ENCODE measurements at places on chromosomes 6 and 20.

DNA sequence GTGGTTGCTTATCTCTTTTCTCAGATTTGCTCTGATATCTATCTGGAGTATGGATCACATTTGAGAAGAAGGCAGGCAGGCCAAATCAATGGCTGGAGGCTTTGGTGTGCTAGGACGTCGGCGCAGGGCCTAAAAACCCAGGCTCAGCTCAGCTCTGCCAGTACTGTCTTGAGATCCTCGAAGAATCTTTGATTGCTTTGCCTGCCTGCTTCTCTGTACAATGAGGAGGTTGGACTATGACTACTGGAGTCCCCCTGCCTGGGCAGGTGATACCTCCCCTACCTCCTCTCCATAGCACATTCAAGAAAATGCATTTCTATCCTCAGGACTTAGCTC lies 25.1 kb downstream of the KCNK5 start:
- no peak for DNase-seq

- DNase-seq, result no peak
Observed at GRCh38 chr6:24080711-24081110, 45.3 kb upstream of the NRSN1 start.

DNA sequence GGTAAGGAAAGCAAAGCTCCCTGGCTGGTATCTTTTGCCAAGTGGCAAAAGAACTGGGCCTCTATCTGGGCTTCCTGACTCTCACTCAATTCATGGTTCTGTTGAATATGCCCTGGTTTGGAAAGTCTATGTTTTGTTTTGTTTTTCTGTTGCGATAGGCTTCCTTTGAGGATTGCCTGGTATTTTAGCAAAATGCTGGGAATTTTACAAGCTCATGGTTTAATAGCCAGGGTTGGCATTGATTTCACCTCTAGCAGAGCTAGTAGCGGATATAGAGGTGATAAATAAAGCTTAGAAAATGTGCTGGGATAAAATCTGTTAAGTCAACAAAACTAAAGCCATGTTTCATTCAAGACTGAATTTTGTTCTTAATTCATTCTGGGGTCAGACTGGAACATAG lies 109.9 kb downstream of the RNF144B start:
- no peak for DNase-seq

- DNase-seq, result no peak
Observed at GRCh38 chr6:128241216-128241615, 279.2 kb downstream of the PTPRK start.

GRCh38 chr20:60054716-60055634 lies 96.8 kb downstream of the CDH26 start:
- DNase-seq, result no peak

DNA sequence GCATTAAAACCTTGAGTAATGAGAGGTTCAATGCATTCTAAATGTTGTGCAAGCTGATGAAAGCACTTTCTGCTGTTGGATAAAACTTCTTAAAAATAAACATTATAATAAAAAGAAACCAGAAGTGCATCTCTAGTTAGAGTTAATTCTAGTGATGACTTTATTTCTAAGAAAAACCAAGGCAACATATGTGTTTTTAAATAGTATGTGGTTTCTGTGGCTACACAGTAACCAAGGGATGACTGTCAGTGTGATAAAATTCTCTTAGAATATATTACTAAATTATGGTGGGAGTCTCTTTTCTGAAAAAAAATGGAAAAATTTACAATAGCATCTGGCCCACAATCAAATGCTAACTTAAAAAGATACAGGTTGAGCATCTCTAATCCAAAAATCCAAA lies 117.0 kb downstream of the ME1 start:
- DNase-seq, result no peak

- no peak for DNase-seq
Observed at GRCh38 chr6:80277501-80277900, 171.0 kb downstream of the BCKDHB start.

DNA sequence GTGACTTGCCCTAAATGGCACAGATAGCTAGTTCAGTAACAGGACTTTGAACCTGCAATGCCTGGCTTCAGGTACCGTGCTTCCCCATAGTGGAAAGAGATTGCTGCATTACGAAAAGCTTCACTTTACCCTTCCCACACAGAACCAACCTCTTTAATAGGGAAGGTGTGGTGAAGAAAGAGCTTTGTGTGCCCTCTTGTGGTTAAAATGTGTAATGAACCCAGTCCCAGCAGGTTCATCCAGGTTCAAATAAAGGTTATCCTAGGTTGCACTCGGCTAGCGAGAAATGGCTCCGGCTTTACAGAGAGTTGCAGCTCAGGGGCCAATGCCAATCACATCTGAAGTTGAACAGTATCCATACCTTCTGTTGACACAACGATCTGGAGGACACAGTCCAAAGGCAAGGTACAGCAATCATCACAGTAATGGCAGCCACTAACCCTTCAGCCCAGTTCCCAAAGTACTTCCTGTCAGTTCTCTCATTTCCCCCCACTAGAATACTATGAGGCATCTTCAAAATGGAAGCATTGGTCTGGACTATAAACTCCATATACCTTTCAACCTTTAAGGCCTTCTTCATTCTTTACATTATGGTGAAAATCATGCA lies 3.0 kb downstream of the DEFB115 start:
- DNase-seq, result no peak

DNA sequence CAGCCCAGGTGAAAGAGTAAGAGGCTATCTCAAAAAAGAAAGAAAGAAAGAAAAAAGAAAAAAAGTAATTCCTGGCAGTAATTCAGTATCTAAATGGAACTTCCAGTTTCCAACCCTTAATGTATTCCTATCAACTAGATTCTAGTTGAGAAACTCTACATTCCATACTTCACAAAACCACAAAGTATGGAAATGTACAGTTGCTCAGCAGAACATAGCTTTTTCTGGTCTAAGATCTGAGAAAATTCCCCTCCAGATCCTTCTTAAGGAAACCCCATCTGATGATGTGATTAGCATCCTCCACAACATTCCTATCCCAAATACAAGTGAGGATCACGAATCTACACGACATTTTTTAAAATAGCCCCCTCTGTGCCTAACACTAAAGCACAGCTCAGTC lies 3.6 kb downstream of the ARMH2 start:
- no peak for DNase-seq

DNA sequence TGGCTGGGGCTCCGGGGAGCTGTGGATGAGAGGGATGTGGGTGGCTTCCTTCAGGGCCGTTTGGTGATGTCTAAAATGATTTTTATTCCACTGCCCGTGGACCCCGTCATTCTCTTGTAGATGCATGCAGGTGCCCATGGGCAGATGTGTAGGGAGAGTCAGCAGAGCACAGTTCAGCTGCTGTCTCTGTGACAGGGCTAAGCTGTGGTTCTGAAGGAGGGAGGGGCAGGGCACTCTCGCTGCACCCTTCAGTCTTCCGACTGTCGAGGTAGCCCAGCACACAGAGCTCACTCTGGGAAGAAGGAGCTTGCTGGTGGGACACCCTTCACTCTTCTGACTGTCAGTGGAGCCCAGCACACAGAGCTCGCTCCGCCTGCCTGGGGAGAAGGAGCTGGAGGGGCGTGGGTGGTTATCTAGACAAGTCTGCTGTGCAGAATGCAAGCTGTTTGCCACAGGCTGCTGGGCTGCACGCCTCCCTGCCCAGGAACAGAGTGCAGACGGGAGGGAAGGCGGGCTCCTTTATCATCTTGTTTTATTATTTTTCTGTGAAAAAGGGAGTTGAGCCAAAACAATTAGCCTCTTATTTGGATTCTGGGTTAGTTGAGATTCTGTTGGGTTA lies 28.4 kb upstream of the ADRM1 start:
- no peak for DNase-seq

DNA sequence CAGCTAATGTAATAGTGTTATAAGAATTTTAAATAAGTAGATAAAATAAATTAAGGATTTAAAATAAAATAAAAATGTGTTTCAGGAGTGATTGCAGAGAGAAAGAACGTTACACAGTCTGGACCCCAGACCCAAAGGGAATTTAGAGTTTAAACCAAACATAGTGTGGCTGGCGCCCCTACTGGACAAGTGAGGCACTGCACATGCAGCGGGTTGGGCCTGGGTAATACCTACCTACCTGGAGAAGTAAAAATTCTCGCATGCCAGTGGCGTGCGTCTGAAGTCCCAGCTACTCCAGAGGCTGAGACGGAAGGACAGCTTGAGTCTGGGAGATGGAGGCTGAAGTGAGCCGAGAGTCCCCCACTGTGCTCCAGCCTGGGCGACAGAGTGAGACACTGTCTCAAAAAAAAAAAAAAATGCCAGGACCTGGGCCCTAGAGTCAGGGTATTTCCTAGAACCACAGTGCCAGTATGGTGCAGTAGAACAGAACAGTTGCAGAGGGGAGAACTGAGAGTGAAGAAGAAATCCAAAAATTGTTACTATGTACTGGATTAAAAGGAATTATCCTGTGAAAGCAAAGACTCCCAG lies 71.4 kb upstream of the TCF21 start:
- DNase-seq, result no peak

DNA sequence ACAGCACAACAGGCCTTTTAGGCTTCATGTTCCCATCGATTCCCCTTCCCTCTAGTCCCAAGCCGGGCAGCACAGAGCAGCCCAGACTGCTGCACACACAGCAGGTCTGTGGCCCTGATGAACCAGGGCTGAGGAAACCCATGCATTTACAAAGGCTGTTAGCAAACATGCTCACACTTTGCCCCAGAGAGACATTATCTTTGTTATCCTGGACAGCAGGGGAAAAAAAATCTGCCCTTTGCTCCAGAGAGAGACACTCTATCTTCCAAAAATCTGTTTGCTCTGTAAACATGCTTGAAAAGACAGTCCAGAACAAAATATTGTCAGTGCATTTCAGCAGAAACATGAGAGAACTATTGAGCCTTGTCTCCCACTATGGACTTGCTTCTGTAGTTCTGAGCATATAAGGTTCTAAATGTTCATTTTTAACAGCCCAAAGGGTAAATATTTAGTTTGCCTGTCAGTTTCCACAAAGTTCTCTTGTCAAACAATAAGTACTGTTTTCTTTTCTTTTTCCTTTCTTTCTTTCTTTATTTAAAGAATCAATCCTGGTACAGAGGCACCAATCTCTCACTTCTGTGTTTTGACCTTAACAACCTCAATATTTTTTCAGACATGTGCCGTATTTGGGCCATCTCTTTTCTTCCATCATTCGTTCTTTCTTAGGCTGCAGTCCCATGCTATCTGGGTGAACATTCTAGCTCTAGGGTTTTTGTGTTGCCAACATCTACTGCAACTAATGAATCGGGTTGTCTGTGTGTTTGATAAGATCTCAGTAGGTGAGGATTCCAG lies 468.0 kb downstream of the EPM2A start:
- DNase-seq, result no peak

- DNase-seq, result no peak
Observed at GRCh38 chr6:151095538-151096254, 144.1 kb upstream of the AKAP12 start.

DNA sequence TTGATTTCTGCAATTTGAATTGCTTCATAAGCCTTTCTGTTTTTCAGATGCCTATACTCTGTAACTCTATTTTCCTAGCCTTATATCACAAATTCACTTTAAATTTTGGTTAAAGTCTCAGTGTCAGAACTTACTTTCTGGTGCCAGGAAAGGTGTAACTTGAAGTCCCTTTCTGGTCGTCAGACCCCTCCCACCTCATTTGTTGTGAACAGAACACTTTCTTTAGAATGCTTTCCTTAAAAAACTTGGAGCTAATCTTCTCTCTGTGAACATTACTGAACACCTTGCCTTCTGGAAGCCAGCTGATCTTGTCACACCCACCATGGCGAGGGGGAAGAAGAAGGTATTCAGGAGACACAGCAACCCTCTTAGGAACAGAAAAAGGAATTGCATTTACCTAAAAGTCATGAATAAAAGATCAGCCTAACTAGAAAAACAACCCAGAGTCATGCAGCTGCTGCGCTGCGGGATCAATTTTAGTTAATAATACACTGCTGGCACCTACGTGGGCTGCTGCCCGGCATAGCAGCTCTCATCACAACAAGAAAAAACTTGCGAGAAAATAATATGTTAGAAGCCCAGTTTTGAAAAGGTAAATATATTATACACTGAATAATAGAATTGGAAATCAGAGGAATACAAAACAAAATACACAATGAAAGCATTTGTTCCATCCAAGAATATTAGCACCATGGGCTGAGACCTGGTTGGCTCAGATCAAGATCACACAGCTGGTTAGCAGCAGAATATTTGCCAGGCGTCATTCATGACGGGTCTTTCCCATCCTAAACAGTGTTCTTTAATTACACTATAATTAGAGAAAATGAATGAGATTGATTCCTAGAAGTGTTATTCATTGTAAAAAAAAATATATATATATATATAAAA lies 5.8 kb upstream of the FAM217A start:
- DNase-seq, result no peak

- DNase-seq, result no peak
Observed at GRCh38 chr6:104750449-104750848, 109.3 kb downstream of the HACE1 start.

DNA sequence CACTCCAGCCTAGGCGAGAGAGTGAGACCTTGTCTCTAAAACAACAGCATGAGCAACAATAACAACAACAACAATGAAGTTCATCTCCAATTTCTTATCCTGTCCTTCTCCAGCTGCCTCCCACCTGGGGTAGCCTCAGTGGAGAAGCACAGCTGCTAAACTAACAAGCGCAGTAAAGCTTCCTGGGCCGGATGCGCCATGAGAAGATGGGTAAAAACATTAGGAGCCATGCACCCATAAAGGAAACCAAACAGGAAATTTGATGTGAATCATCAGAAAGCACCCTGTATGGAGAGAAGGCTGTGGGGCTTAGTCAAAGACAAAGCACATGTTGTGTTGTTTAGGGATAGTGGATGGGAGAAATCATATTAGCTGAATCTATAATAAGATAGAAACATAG lies 61.1 kb upstream of the CCN6 start:
- no peak for DNase-seq

- DNase-seq, result no peak
Observed at GRCh38 chr6:16374016-16374415, 135.6 kb downstream of the GMPR start.

DNA sequence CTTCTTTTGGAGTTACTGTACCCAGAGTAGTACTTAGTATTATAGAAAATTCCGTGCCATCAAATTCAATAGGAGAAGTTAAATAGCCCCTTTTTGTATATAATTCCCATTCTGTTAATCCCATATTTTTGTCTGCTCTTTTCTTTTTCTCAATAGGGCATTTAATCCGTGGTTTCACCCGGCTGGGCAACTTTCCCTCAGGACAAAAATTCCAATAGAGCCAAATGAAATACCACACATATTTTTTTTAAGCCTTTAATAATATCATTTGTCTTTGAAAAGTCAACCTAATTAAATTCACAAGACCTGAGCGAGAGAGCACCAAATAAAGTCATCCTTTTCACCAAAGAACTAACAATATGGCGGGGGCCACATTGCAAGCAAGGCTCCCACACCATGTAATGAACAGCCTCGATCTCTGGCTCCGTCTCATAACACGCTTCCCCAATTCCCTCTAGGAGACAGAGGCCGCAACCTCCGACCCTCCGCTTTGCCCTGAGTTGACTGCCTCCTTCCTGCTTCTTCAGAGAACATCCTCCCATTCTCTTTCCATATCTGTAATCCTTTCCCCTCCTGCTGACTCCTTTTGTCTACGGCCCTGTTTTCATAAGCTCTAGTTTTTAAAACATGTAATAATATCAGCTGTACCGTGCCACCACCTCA lies 13.6 kb downstream of the NHSL1 start:
- DNase-seq, result no peak

GRCh38 chr6:149233056-149233715 lies 84.3 kb upstream of the TAB2 start:
- DNase-seq, result peak; percentile 49

GRCh38 chr20:63782521-63782971 lies 43.0 kb downstream of the SLC2A4RG start:
- DNase-seq, result no peak

GRCh38 chr6:332671-333070 lies 40.4 kb downstream of the DUSP22 start:
- DNase-seq, result no peak

Measured in amniotic stem cell (primary cell).